ENCODE measurements at places on chromosomes 13 and 19. TPM values are rescaled to one million over a fixed set of nuclear protein-coding genes. Genes with fewer than 3 reads are reported as not detected.

- H3K27me3 ChIP-seq, result no peaks in the 10 kb centered on the region
- H3K27ac ChIP-seq, result no peak overlapping the region
- DNase-seq, result no peak
- peak overlapping the region; percentile 92 for H3K4me3 ChIP-seq
These were observed 819 bp downstream of the KPTN start for GRCh38 chr19:47483200-47483599.

GRCh38 chr19:2084993-2085720, 11.0 kb downstream of the MOB3A start:
- H3K27ac ChIP-seq, result peak overlapping the region; percentile 59
- no peaks in the 10 kb centered on the region for H3K27me3 ChIP-seq
- DNase-seq, result peak; percentile 79
- peaks cover 25% of the 10 kb centered on the region for H3K4me1 ChIP-seq

DNA sequence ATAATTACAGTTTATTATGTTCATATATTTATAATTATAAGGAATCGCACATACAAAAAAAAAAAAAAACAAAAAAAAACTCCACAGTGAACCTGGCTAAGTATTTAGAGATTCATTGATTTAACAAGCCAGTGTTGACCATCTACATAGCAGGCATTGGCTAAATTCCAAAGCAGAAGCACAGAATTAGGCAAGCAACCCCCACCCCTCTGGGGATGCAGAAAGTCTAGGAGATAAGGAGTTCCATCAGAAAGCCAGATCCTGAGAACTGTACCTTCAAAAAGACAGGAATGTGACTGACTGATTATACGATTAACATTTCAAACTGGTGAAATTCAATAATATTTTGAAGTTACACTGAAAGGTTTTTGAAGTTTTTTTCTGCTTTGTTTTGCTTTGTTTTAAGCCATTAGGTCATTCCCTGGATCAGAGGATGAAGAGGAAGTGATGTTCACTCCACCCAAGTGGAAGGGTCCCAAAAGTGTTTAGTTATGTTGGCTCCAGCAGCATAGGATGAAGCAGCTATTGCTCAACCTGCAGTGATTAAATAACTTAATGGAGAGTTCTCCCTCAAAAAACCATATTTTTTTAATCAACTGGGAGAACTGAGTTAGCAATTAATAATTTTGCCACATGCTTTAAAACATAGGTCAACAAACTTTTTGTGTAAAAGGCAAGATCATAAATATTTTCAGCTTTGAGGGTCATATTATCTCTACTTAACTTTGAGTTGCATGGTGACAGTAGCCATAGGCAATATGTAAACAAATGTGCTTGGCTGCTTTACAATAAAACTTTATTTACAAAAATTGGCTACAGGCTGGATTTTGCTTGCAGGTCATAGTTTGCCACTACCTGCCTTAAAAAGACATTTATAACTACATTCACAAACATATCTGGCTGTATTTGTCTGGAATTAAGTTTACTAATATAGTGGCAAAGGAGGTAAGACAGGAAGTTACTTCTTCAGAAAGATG, 49.6 kb downstream of the DOCK9 start:
- no peaks in the 10 kb centered on the region for H3K27me3 ChIP-seq
- no peaks in the 10 kb centered on the region for H3K36me3 ChIP-seq
- H3K4me1 ChIP-seq, result peaks cover 18% of the 10 kb centered on the region
- peak overlapping the region; percentile 70 for H3K27ac ChIP-seq
- peak; percentile 95 for DNase-seq
- peak overlapping the region; percentile 28 for H3K4me3 ChIP-seq

Gene ZNF471
- 4.7 TPM for total RNA-seq

Gene PRR36
- total RNA-seq, result not detected
